ENCODE measurements at places on chromosomes 6 and 20.

DNA sequence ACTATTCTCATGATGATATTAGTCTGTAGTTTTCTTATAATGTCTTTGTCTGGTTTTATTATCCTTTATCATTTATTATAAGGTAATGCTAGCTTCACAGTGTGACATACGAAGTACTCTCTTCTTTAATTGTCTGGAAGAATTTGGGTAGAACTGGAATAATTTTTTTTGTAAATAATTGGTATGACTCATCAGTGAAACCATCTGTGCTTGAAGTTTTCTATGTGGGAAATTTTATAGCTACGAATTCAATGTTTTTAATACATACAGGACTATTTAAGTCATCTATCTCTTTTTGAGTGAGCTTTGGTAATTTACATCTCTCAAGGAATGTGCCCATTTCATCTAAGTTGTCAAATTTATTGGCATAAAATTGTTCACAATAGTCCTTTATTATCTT, 86.3 kb downstream of the SOD2 start:
- peak; percentile 3 for DNase-seq

- DNase-seq = no peak
These were observed 19.9 kb upstream of the CRIP3 start for GRCh38 chr6:43328528-43328927.

DNA sequence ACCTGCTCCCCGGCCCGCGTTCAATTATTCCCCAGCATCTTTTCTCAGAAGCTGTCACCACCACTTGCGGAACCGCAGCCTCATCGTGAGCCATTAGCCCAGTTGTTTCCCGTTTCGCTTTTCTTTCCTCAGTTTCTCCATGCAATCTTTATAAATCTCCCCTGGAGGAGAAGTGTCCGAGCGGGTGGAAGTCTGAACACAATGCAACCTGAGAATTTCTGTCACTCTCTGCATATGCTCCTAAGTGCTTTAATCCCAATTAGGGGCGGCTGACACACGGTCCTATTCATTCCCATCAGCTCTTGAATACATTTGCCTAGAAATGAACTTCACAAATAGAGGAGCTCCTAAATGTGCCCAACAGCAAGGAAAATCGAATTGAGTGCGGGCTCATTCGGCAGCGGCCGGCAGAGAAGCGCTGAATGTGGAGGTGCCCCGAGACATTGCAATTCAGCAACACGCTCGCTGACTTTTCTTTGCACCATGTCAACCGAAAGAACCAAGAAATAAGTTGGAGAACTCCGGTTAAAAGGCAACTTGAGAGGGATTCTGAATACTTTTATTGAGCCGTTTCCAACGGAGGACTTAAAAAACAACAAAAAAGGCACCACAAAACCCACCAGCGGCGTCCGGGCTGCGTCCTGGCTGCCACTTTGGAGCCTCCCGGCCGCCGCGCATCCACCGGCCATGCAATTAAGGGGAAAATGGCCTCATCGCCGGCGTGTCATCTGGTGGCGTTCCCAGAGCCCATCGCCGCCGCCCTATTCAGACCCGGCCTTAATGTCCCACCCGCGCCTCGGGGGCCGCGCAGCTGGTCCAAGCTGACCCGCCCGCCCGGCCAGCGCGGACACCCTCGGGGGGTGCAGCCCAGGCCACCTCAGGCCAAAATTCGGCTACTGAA, 3.9 kb upstream of the PRDM13 start:
- no peak for DNase-seq

- no peak for DNase-seq
These were observed 38.1 kb downstream of the SYNE1 start for GRCh38 chr6:152598901-152599537.

DNA sequence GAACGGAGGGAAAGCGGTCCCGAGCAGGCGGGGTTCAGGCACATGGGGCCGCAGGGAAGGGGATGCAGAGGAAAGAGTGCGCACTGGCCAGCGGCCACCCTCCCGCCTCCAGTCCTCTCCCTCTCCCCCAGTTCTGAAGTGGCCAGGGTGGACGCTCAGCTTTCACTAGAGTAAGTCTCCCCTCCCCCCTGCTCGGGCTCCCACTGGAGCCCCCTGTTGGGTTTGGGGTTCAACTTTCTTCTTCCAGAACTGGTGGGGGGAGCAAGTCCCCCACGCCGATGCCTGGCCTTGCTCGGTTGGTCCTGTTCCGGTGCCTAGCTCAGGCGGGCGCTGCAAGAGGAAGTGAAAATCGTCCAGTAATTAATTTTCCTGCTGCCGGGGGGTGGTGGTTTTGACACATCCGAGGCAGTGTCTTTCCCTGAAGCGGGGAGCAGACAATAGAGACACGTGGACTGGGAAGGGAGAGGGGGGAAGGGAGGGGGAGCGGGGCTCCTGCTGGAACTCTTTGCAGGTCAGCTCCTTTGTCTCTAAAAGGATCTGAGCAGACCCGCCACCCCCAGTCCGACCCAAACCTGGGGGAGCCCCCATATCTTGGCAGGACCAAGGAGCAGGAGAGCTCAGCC, 824 bp upstream of the SCRT2 start:
- DNase-seq = peak; percentile 72

GRCh38 chr6:5172897-5173474, 87.8 kb downstream of the LYRM4 start:
- peak; percentile 36 for DNase-seq

DNA sequence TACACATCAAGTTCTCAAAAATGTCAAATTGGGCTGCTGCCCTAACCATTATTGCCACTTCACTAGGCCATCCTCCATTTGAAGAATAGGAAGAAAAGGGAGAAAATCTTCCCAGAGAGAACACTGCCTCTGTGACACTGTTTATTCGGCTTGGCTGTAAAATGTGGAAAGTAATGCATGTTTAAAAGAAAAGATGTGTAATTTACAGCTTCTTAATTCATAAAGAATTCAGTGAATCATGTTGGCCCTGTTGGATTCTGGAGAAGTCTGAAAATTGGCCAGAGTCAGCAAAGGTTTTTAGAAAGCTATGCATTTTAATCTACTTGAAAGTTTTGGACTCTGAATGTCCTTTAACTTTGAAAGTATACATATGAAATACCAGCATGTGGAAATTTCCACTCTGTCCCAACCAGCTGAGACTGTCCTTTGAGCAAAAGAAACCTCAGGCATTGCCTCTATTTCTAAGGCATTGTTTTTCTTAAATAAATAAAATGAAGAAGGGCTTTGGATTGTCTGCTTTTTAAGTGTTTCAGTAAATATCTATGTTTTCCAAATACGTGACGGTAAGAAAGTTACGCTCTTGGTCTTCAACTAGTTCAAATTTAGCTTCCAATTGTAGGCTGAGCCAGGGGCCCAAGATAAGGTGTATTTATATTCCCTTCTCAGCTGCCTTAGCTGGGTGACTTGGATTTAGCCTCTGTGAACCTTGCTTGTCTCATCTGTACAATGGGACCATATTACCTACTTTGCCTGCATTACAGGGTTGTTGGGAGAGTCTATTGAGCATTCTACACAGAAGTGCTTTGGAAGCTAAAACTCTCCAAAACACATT, 222.2 kb downstream of the UST start:
- no peak for DNase-seq

DNA sequence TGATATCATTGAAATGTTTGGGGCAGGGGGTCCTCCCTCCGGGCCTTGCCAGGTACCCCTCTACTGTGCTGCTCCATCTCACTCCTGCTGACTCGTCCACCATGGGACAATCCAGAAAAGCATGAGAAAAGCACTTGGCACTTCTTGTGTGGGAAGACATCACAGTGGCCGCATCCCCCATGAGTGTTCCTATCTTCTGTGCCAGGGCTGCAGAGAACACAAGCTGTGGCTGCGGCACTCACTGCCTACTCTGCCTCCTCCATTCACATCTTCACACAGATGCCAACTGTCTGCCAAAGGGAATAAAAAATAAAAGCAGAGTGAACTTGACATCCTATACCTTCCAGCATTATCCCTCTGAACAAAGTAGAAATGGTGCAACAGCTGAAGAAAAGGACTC, 117.4 kb upstream of the PROKR2 start:
- DNase-seq = no peak
